ENCODE measurements at places on chromosomes 3 and 15. TPM values are rescaled to one million over a fixed set of nuclear protein-coding genes. Genes with fewer than 3 reads are reported as not detected.

GRCh38 chr3:150757768-150758167 lies 5.2 kb downstream of the SIAH2 start:
- DNase-seq: no peak

The RETNLB gene
- not detected for total RNA-seq

GRCh38 chr3:126542340-126543241 lies 16.1 kb downstream of the C3orf22 start:
- DNase-seq: no peak

The TJP1 gene
- 66.9 TPM for total RNA-seq

The AGTR1 gene
- not detected for total RNA-seq

The ACTC1 gene
- total RNA-seq: not detected

The XCR1 gene
- not detected for total RNA-seq

The SI gene
- total RNA-seq: not detected

Data from pulmonary artery endothelial cell (primary cell).